ENCODE measurements at places on chromosomes 11 and 22. TPM values are rescaled to one million over a fixed set of nuclear protein-coding genes. Genes with fewer than 3 reads are reported as not detected.

DNA sequence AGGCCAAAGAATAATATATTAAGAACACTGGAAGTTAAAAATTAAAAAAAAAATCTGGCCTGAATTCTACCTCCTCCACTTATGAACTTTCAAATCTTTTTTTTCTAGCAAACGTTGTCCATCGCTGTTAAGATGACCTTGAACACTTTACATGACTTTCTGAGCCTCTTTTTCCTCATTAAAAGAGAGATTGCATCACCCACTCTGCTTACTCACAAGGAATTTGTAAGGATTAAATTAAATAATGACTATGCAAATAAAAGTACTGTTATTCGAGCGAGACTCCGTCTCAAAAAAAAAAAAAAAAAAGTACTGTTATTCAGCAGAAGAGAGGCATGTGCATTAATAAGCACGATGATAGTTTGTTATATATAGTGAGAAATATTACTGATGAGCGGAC lies 285.1 kb upstream of the CCDC90B start:
- DNase-seq = no peak

CALCA gene
- not detected for total RNA-seq

GRCh38 chr11:78226684-78227680 lies 38.3 kb downstream of the USP35 start:
- DNase-seq = no peak

MYOD1 gene
- total RNA-seq = not detected

GRCh38 chr11:132186699-132187098 lies 816.3 kb downstream of the NTM start:
- no peak for DNase-seq
